ENCODE measurements at places on chromosomes 5 and 9.

GRCh38 chr5:66810848-66811261 is 214.7 kb downstream of the MAST4 start:
- DNase-seq, result no peak

DNA sequence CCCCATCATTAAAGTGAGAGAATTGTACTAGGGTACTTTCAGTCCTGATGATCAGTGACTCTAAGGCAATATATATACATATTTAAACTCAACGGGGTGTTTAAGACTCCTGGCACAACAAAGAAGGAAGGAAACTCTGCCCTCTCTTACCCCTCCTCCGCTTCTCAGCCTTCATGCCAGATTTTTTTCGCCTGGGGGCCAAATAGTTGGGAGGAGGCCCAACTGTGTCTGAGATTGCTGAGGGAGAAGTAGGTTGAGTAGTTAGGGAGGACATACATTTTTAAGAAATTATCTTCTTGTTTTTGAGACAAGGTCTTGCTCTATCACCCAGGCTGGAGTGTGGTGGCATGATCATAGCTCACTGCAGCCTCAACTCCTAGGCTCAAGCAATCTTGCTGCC is 127.7 kb upstream of the SHB start:
- no peak for DNase-seq

GRCh38 chr9:70765946-70766345 is 351.5 kb upstream of the KLF9 start:
- no peak for DNase-seq

DNA sequence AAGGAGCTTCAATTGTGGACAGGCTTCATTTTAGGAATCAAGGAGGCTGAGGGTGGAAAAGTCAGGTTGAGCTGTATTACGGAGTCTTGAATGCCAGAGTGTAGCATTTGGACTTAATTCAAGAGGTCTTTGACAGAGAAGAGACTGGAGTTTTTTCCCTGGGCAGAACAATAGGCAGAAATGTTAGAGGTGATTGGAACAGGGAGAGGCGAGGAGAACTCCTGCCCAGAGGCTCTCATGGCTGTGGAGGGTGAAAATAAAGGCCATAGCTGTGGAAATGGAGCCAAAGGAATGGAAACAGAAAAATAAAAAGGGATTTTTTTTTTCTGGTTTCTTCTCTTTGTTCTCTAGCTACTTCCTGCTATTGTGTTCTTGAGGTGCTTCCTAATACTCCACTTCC is 3.7 kb upstream of the IFNB1 start:
- DNase-seq, result no peak
